Non-pigmented ciliary epithelial cell (primary cell): ENCODE measurements at places on chromosomes 3 and 15.

GRCh38 chr15:78077871-78078210 lies 330 bp upstream of the TBC1D2B start:
- no peak for DNase-seq

GRCh38 chr3:141051443-141052200 lies 475 bp downstream of the SPSB4 start:
- no peak for DNase-seq

DNA sequence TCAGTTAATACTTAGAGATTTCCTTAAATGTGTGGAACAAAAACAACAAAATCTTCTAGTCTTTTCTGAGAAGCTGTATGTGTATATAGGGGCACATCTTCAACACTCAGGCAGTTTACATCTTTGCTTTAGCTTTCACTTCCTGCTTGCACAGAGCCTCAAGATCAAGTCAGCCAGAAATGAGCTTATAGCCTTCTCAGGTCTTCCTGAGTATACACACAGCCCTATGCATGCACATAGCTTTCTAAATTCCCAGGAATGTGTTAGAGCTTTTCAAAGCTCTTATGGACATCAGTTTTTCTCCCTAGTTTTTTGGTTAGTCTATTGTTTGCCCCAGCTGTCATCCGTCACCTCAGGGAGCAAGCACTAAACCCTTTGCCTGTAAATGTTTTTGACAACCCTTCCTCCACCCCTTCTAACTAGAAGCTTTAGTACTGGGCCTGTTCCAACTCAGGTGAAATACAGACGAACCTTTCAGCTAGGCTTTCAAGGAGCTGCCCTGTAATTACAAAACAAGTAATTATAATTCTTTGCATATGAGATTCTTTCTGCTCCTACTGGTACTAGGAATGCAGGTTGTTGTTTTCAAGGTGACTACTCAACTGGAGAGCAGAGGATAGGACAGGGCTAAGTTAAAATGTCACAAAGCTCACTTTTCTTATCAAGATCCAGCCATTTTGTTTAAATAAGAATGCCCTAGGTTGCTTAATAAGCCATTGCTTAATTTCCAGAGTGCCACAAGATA lies 22.6 kb upstream of the MTMR10 start:
- no peak for DNase-seq

DNA sequence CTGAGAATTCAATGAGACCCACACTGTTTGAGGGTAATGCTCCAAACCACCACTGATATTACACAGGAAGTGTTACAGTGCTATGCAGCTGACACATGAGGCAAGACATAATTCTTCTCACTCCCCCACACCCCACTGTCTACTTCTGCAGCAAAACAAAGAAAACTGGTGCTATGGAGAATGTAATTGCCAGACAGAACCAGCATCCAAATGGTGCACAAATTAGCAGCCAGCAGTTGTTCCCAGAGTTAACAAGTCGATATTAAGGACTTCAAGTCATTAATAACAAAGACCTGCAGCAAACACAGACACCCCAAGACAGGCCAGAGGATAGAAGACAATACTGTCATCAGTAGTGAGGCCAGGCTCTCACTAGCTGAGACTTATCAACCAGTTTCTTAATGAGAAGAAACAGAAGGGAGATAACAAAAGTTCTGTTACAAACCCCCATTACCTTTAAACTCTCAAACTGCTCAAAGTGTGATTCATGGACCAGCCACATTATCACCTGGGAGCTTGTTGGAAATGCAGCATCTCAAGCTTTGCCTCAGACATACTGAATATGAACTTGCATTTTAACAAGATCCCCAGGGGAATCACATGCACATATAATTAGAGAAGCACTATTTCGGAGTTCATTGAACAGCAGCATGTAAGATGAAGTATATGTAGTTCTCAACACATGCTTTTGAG lies 58.7 kb upstream of the FNDC3B start:
- DNase-seq = no peak

DNA sequence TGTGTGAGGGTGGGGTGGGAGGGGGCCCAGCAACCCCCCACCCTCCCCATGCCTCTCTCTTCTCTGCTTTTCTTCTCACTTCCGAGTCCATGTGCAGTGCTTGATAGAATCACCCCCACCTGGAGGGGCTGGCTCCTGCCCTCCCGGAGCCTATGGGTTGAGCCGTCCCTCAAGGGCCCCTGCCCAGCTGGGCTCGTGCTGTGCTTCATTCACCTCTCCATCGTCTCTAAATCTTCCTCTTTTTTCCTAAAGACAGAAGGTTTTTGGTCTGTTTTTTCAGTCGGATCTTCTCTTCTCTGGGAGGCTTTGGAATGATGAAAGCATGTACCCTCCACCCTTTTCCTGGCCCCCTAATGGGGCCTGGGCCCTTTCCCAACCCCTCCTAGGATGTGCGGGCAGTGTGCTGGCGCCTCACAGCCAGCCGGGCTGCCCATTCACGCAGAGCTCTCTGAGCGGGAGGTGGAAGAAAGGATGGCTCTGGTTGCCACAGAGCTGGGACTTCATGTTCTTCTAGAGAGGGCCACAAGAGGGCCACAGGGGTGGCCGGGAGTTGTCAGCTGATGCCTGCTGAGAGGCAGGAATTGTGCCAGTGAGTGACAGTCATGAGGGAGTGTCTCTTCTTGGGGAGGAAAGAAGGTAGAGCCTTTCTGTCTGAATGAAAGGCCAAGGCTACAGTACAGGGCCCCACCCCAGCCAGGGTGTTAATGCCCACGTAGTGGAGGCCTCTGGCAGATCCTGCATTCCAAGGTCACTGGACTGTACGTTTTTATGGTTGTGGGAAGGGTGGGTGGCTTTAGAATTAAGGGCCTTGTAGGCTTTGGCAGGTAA lies 8.1 kb downstream of the FAM131A start:
- no peak for DNase-seq

- DNase-seq = no peak
Observed at GRCh38 chr15:36948982-36949381, 151.4 kb downstream of the MEIS2 start.

DNA sequence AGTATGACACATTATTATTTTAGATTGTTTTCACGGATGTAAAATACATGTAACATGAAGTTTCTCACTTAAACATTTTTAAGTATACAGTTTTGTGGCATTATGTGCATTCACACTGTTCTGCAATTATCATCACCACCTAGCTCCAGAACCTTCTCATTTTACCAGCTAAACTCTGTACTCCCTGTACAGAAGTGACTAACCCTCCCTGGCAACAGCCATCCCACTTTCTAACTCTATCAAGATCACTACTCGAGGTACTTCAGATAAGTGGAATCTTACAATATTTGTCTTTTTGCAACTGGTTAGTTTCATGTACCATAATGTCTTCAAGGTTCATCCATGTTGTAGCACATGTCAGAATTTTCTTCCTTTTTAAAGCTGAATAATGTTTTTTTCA lies 116.3 kb upstream of the IGF1R start:
- no peak for DNase-seq

GRCh38 chr3:48877671-48878070 lies 21.0 kb downstream of the SLC25A20 start:
- no peak for DNase-seq
